ENCODE measurements at places on chromosomes 13 and 19.

- peak; percentile 17 for DNase-seq
These were observed 17.0 kb upstream of the TMEM255B start for GRCh38 chr13:113742000-113742441.

DNA sequence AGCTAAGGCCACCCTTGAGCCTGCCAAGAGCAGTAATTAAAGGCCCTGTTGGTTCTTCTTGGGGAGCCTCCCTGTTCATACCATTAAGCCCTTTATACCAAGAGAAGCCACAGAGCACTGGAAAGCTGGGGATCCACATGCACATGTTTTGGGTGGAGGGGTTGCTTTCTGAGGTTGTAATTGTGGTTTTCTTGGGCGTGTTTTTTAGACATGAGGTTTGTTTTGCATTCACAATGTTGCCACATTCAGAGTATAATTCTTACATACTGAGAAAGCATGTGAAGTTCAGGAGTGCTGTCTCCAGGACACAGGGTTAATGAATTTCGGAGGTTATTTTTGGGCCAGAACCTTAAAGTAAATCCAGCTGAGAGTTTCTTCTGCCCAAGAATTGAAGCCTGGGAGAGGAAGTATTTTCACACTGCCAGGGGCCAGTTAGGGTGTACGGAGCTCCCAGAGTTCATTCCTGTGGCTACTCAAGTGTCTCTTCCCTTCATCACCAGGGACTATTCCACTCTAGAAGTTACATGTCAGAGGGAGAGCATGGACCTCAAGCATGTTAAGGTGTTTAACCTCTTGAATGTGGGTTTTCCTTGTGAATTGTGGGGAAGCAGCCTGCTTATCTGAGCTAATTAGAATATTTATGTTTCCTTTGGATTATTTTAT, 37.0 kb downstream of the ZNF136 start:
- DNase-seq, result no peak

DNA sequence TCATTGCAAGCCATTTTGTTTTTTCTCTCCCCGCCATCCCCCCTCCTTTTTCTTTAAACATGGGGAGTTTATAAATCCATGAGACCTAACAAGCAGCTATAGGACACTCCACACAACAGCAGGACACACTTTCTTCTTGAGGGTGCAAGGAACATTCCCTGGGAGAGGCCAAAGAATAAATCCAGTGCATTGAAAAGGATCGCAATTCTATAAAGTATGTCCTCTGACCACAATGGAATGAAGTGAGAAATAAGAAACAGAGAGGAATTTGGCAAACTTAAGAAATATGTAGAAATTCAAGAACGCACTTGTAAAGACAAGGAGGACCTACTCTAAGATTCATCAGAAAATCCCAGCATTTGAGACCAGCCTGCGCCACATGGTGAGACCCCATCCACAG, 11.9 kb downstream of the KLF2 start:
- DNase-seq, result no peak

GRCh38 chr13:40770934-40771618, at the start of gene MRPS31:
Gene MRPS31 (minus strand): TSS chr13:40771190. CDS start chr13:40771136, 54 bp downstream.
- DNase-seq, result peak; percentile 92

GRCh38 chr13:113759525-113760137, 605 bp downstream of the TMEM255B start:
- DNase-seq, result no peak

GRCh38 chr13:54775501-54776191, 1747.0 kb downstream of the OLFM4 start:
- DNase-seq, result no peak

DNA sequence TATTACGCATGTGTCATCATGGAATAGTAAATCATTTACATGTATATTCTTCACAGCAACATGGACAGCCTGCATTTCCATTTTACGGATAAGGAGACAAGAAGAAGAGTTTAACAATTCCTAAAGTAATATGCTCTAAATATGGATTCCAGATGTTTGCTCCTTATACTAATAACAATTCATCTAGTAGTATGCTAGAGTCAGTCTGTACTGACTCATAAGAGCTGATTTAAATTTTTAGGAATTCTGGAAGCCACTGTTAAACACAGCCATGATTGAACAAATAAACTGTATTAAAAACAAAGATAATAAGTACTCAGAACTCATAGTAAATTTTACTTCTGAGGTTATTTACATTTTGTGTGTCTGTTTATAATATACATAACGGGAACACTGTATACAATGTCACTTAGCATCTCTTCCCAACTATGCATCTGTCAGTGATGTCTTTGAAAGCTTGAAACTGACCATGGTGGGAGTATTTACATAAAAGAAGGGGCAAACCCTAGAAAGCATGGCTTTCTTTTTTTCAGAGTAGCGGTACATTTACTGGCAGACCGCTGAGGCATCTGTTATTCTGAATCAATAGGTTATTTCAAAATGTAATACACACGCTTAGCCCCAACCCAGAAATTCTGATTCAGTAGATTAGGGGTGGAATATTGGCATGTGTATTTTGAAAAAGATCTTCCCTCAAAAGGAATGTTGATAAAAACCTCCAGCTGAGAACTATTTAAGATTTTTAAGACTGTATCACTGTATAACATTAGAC, 12.9 kb downstream of the ZC3H13 start:
- DNase-seq, result no peak

DNA sequence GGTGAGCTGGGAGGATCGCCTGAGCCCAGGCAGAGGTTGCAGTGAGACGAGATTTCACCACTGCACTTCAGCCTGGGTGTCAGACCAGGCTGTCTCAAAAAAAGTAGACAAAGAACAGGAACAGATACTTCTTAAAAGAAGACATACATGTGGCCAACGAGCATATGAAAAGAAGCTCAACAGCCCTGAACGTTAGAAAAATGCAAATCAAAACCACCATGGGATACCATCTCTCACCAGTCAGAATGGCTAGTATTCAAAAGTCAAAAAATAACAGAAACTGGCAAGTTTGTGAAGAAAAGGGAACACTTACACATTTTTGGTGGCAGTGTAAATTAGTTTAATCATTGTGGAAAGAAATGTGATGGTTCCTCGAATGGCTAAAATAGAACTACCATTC, 3.0 kb upstream of the LGALS14 start:
- DNase-seq, result no peak

DNA sequence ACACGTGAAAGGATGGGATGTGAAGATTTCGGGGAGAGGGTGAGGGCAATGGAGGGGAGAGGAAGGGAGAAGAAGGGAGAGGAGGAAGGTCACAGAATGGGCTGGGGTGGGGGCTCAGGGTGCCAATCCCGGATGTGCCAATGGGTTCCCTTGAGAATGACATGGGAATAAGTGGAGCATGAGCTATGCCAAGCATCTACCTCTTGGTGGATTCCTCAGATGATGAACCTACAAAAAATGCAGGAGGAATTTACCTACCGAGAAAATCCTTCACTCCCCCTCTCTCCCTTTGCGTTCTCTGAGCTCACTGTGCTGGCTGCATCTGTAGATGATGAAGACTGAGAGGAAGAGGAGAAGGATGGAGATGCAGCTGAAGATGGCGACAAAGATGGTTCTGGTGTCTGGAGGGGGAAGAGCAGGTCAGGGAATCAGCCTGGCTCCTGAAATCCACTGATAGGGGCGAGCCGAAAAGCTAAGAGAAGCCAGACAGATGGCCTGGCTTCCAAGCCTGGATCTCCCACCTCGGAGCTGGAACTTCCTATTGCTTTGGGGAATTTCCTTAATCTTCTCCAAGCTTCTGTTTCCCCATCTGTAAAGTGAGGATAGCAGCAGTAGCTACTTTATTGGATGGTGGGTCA, 21.6 kb downstream of the VSTM1 start:
- no peak for DNase-seq

DNA sequence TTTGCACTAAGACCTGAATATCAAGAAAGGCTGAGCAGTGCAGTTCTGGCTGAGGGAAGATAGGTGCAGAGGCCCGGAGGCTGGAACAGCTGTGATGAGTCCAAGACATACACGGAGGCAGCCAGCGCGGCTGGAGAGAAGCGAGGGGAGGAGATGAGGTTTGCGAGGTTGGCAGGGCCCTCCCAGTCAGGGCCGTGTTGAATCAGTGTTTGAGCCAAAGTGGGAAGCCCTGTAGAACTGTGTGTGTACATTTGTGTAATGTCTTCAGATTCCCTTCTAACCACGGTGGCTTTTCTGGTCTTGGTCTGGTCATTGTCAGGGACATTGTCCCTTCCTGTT, 34.9 kb downstream of the PAK4 start:
- DNase-seq, result no peak

- DNase-seq, result no peak
These were observed 1131.1 kb downstream of the SLITRK1 start for GRCh38 chr13:82751206-82751605.

DNA sequence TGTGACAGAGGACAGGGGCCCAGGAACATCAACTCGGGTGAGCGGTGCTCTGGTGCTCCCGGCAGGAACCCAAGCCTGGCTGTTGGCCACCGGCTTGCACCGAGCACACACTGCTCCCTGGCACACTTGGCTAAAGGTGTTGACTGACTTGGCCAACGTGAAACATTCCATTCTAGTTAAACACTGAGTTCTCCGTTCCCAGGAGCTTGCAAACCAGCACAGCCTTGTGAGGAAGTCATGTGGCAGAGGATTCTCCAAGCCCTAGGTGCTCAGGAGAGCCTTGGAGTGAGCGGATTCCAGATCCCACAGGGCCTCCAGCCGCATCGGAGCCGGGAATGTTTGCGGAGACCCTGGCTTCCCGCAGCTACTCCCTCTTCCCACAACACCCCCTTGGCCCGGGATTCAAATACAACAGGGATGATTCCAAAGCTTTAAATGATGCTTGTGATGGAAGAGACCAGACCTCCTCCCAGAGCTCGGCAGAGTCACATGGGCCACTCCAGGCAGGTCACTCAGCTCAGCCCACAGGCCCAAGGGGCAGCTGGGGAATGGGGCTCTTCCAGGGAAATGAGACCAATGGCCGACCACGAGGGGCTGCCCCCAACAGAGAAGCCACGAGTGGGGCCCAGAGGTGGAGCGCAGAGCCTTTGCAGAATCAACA, 2.9 kb downstream of the C13orf46 start:
- DNase-seq, result no peak

GRCh38 chr19:39951686-39952085, 17.3 kb upstream of the FCGBP start:
- DNase-seq, result no peak

DNA sequence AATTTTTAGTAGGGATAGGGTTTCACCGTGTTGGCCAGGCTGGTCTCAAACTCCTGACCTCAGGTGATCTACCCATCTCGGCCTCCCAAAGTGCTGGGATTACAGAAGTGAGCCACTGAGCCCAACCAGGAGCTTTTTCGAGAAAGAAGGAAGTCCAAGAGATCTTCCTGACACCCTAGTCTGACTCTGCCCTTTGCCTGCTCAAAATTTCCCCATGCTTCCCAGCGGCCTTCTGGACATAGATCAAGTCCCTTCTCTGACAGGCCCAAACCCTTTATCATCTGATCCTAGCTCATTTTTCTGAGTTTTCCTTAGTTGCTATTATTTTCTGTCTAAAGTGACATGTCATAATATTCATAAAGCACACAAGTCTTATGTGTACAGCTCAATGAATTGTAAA, 1.5 kb upstream of the BAX start:
- no peak for DNase-seq

- no peak for DNase-seq
These were observed 686 bp upstream of the RNF126 start for GRCh38 chr19:663682-664117.

DNA sequence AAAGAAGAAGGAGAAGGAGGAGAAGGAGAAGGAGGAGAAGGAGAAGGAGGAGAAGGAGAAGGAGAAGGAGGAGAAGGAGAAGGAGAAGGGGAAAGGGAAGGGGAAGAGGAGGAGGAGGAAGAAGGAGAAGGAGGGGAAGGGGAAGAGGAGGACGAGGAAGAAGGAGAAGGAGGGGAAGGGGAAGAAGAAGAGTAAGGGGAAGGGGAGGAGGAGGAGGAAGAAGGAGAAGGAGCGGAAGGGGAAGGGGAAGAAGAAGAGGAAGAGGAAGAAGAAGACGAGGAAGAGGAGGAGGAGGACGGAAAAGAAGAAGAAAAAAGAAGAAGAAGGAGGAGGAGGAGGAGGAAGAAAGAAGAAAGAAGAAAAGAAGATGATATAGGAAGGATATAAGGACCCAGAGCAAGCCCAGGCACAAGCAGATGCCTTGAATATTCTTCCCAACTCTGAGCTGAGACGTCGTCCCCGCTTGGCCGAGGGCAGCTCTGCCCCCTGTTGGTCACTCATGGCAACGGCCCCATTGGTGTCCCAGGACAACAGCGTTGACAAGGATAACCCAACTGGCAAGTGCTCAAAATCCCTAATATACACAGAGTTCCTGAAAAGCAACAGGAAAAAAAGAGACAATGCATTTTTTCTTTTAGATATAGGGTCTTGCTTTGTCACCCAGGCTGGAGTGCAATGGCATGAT, 30.6 kb upstream of the IGSF23 start:
- DNase-seq, result peak; percentile 9

DNA sequence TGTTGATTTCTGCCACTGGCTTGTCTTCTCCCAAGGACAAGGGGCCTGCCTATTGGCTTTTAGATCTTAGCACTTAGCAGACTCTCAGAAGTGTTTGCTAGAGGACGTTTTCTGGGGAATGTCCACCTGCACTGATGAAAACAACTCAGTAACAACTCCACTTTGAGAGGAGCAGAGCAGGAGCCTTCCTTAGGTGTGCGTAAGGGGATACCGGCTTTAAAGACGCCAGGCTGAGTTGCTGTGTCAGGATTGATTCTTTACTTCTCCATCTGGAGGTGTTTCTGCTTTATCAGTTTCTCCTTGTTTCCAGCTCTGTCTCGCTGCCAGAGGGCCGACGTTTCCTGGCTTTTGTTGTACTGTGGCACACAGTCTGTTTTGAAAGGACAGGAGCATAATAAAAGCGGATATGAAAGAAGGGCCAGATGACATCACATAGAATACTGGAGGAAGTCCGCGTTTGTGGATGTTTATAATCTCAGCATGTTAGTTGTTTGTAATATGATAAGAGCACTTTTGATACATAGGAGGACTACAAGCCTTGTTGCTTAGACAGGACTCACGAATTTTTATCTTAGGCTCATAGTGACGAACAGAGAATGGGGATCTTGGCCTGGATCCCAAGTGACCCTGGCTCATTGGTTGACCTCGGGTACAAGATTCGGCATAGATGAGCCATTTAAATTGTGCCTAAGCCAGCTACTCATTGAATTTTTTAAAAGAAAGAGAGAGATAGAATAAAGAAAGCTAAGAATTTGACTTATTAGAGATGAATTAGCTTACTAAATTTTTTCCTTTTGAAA, 34.6 kb downstream of the COL4A2 start:
- no peak for DNase-seq

DNA sequence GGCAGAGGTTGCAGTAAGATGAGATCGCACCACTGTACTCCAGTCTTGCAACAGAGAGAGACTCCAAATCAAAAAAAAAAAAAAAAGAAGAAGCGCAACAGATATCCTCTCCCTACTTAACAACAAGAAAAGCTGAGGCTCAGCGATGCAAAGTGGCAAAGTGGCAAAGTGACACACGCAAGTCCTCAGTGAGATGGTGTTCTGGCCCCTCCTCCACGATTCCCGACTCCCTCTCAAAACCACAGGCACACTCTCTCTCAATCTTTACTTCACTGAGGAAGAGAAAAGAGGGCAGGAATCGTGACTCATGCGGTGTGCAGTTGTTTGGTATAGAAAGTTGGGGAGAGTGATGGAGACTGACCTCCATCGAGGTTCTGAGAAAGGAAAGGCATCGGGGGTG, 12.6 kb downstream of the FFAR2 start:
- DNase-seq, result no peak

- no peak for DNase-seq
These were observed 59.7 kb downstream of the NAA16 start for GRCh38 chr13:41370736-41371135.
